Spleen (tissue), 13 donors: ENCODE measurements at places on chromosomes 2 and 18.

DNA sequence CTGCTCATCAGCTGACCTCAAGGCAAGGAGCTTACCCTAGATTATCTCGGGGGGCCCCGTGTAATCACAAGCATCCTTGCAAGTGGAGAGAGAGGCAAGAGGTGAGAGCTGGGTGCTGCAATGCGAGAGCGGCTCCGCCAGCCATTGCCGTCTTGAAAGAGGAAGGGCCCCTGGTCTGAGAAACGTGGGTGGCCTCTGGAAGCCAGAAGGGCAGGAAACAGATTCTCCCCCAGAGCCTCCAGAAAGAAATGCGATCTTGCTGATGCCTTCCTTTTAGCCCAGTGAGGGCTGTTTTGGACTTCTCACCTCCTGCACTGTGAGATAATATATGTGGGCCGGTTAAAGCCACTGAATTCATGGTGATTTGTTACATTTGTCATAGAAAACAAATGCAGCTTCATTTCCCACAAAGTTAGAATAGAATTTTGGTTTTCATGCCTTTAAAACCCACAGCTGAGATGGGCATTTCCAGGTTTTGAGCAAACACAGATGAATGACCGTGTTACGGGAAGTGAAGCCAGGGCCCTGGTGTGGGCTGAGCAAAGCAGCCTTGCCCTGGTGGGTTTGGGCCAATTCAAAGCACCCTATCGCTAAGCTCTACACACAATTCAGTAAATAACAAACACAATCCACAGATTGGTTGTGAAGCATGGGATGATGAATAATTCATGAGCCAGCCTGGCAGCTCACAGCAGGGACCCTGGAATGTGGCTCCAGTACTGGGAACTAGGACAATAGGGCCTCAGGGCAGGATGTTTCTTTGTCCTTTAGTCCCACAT is 319.9 kb upstream of the HS6ST1 start:
- peak; percentile 72 for DNase-seq

DNA sequence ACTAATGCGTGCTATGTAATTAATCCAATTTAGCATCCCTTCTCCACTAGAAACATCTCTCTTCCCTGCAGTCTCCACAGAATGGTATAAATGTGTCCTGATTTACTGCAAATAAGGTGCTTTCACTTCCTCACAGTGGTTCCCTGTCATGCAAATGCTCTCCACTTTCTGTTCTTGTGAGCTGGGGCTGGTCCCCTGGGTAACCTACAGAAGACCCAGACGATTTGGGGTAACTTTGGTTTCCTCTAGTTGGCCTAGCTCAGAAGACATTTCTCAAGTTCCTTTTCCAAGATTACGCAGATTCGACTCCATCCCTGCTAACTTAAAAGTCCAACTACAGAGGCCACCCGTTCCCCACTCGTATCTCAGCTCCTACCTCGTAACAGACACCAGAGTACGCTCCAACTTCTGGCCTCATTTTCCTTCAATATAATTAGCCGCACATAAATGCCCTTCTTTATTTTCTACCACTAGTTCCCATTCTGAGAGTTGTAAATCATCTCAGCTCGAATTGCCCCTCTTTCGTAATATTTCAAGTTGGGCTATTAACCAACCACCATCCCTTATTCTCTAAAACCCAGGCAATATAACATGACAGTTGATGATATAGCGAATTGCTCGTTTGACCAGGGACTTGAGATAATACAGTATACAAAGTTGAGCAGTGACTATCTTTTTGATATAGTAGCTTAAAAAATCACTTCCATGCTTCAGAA is 28.8 kb upstream of the NEDD4L start:
- no peak for DNase-seq

DNA sequence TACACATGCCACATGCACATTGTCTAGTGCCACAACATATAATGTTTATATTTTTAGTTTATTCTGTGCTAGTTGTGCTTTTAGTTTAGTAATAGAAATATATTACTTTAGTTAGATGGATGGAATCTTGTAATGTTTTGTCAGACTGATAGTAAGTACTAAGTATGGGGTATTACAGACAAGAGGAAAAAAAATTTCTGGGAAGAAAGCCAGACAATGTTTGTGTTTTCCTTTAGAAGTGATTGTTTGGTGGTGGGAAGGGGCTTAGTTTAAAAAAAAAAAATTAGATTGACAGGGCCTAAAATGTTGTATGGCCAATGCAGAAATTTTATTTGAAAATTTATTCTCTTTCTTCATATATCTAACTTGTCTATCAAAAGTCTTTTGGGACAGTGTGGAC is 37.8 kb downstream of the ACVR2A start:
- no peak for DNase-seq

- no peak for DNase-seq
Measured at GRCh38 chr2:134679745-134680144, 39.1 kb downstream of the TMEM163 start.

DNA sequence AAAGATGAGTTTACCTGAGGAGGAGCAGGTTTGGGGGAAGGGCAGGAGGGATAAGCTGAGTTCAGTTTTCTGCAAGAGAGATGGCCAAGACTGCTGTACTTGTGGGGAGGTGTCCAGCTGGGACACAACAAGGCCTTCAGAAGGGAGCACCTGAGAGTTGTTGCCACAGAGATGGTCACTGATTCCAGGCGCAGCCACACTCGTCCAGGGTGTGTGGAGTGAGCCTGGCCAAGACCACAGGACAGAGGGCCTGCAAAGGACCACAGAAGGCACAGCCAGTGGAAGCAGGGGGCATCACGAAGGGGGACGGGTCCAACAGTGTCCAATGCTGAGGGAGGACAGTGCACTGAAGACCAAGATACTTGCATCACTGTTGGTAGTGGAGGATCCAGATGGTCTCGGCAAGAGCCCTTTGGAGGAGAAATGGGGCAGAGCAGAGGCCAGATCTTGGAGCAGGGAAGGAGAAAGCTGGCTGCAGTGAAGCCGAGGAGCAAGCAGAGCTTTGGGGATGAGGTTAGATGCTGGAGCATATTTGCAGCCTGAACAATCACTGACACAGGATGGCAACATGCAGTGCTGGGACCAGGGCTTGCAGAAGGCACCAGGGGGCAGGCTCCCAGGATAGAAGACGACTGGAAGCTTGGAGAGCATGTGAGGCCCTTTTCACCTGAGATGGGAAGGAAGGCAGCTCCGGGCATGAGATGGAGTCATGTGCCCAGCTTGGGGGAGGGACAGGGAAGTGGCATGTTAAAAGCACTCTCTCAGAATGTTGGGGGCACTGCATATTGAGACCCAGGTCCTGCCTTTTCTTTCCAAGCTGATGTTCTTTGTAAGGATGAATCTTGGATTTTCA is 214.0 kb downstream of the CYP26B1 start:
- DNase-seq = peak; percentile 59

GRCh38 chr2:27953077-27953476 is 62.5 kb downstream of the BABAM2 start:
- no peak for DNase-seq

GRCh38 chr18:65942854-65943253 is 192.0 kb downstream of the CDH7 start:
- DNase-seq = no peak

- no peak for DNase-seq
Measured at GRCh38 chr2:150327564-150328489, 159.6 kb downstream of the RND3 start.

- DNase-seq = no peak
Measured at GRCh38 chr2:238220892-238221521, 17.5 kb upstream of the ILKAP start.

DNA sequence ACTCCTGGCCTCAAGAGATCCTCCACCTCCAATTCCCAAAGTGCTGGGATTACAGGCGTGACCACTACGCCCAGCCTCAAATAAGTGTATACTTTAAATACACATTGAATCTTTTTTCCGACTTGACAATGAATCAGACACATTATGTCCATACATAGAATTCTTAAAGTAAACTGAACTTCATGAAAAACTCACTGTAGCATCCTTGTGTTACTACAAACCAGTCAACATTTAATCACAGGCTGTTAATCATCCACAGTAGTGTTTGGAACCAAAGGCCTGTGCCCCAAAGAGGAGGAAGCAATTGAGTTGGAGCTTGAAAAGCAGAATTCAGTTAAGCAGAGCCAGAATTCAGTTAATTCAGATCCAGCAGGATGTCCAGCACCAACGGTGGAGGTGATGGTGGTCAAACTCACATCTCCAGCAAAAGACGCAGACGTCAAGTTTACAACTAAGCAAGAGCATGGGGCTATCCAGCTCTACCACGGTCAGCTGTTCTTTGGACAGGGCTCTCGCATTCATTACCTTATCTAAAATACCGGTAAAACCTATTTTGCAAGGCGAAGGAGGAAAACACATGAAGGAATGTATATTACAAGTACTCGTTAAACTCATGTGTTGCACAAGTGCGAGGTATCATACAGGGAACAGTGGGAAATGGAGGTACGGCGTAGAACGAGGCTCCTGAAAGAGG is 1.2 kb downstream of the SLC39A6 start:
- DNase-seq = no peak

GRCh38 chr2:222708274-222708710 is 36.8 kb downstream of the MOGAT1 start:
- DNase-seq = peak; percentile 94

DNA sequence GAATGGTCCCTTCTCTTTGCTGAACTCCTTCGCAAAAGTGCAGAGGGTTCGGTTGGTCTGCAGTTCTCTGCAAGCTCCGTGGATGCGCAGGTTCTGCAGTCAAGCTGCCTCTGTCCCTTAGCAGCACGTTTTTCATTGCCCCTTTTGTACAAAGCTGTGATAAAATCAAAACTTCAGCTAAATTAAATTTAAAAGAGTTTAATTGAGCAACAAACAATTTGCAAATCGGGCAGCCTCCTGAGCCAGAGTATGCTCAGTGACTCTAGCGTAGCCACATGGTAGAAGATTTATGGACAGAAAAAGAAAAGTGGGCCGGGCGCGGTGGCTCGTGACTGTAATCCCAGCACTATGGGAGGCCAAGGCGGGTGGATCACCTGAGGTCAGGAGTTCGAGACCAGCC is 18.8 kb downstream of the TSN start:
- no peak for DNase-seq
